ENCODE measurements at places on chromosomes 4 and X.

DNA sequence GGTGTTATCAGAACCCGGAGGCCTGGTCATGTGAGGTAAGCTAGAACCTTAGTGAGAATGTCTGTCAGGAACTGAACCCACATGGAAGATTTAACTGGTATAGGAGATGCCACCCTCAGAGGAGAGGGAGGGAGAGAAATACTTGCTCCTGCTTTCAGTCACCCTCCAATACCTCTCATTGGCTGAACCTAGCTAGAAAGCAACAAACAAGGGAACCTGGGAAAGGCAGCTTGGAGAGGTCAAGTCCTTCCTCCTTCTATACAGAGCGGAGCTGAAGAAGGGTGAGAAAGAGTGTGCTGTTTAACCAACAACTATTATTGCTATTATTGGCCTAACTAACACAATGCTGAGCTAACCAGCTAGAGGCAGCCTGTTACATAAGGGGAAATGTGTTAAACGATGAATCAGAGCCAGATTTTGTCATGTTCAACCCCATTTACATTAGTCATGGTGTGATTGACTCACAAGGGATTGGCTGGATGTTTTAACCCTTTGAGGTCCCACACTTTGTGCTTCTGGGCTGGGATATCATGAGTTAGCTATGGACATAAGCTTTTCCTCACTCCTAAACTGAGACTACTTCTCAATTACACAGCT, 96.5 kb upstream of the ESX1 start:
- DNase-seq: peak; percentile 5

DNA sequence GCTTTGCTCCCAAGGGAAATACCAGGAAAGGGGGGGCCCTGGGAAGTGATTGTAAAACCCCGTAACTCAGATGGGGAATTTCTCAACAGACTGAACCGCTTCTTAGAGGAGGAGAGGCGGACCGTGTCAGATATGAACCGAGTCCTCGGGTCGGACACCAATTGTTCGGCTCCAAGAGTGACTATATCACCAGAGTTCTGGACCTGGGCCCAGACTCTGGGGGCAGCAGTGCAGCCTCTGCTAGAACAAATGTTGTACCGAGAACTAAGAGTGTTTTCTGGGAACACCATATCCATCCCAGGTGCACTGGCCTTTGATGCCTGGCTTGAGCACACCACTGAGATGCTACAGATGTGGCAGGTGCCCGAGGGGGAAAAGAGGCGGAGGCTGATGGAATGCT, 1.0 kb downstream of the PNMA3 start:
- DNase-seq: no peak

GRCh38 chr4:20698382-20698781, 1.9 kb upstream of the PACRGL start:
- DNase-seq: no peak

DNA sequence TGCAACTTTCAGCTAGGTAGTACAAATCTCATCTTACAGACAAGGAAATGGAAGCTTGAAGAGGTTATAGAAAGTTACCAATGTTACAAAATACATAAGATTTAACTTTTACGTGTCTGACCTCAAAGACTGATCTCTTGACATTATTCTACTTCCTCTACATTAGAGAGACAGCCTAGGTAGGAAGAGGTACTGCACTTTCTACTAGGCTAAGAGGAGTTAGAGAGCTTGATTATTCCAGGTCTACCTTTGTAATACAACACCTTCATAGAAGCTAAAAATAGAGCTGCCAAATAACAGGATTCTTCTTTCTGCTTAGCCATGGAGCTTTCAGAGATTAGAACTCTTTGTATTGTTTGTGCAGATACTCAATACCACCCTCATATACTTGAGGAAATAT, 147.6 kb upstream of the NPY2R start:
- DNase-seq: no peak

- no peak for DNase-seq
Observed at GRCh38 chr4:109826719-109827118, 1.1 kb upstream of the RRH start.

DNA sequence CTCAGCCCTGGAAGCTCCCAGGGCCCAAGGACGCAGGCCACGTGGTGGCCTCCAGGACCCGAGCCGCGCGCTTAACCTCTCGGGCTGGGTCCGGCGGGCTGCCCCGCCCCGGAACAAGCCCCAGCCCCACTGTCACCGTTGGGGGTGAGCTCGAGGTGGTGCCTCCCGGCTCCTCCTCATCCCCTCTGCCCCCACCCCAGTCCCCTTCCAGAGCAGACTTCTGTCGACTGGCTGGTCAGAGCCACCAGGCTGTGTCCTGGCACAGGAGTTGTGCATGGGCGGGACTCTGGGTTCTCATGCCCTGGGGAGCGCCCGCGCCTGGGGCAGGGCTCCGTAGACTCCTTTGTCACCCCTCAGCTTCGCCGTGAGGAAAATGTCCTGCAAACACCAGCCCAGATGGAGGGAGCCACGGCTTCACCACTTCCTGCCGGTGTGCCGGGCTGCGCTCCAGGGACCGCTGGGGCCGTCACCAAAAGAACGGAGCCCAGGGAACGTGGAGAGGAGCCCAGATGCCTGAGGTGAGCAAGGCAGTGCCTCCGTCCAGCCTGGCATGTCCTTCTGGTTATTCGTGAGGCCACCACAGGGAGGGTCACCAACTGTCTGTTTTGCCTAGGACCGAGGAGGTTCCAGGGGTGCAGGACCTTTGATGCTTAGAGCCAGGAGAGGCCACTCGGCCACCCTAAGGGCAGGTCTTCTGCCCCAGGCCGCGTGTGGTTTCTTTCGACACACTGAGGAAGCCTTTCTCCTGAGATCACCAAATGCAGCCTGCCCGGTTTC, 7.1 kb upstream of the RGS12 start:
- DNase-seq: peak; percentile 54

DNA sequence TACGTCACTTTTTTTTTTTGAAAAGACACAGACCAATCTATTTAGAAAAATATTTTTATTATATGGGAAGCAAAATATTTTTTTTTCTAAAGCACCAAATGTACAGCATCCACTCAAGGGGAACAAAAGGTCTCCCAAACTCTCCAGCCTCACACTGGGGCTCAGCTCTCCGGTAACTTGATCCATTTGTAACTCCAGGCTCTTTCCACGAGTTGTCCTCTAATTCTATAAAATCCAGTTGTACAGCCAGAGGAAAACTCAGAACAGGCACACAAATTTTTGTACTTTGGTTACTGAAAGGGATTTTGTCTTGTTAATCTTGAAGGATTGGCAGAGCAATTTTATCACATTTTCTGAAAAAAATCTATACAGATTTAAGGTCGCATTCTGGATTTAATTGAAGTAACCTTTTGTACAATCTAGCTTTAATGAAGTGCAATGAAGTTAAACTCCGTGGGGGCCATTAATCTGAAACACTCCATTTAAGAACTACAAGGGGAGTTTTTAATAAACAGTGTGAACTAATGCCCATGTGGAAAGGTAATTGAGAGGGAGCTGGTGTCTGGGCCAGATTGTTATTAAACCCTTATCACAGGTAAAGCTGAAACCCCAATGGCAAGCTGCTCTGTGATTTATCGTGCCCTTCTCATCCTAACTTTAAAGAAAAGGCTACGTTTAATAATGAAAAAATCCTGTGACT, 161.2 kb upstream of the FRG1 start:
- DNase-seq: no peak

DNA sequence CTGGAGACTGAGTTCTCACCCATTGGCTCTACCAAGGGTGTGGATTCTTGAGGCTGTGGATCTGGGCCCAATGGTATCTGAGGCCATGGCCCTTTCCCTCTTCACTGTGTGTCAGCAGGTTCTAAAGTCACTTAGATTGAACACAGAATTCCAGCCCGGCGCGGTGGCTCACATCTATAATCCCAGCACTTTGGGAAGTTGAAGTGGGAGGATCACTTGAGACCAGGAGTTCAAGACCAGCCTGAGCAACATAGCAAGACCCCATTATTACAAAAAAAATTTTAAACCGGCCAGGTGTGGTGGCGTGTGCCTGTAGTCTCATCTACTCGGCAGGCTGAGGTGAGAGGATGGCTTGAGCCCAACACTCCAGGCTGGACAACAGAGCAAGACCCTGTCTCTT, 18.0 kb upstream of the XPNPEP2 start:
- no peak for DNase-seq

DNA sequence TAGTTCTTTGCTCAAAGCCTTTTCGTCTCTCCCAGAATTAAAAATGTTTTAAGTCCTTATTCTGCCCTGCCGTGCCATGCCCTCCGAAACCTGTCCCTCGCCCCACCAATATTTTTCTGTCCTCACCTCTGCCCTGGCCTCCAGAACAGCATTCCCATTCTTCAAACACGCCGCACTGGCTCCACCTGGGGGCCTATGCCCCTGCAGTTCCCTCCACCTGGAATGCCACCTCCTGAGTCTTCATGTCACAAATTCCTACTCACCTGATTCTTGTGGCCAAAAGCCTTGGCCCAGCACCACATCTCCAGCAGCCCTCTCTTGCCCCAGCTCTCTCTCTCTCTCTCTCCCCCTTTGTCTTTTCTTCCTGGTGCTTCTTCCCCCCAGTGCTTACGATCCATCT, 91.6 kb downstream of the APBB2 start:
- DNase-seq: no peak

DNA sequence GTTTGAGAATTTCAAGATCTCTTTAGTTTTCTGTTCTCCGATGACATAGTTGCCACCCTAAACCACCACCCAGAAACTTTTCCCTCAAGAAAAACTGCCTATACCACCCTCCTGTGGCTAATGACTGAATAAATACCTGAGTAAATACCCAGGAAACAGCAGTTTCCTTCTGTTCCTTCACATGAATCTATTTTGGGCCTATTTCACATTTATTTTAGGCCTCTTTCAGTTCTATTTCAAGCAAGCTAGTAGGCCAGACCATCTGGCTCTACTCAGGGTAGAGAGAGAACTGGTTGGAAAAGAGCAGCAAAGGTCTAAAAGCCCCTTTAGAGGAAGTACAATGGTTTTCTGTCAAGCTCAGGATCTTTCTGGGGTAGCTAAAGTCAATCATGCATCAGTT, 23.4 kb downstream of the ARHGEF9 start:
- no peak for DNase-seq

GRCh38 chr4:177671387-177671786, 229.2 kb upstream of the AGA start:
- no peak for DNase-seq

GRCh38 chr4:29336861-29337260, 1383.3 kb upstream of the PCDH7 start:
- DNase-seq: no peak

GRCh38 chrX:109818976-109819375, 85.9 kb upstream of the ACSL4 start:
- no peak for DNase-seq

- DNase-seq: peak; percentile 31
Observed at GRCh38 chrX:152635941-152636340, 1.8 kb upstream of the GABRQ start.

- DNase-seq: no peak
Observed at GRCh38 chr4:41207291-41207831, 7.0 kb downstream of the APBB2 start.

DNA sequence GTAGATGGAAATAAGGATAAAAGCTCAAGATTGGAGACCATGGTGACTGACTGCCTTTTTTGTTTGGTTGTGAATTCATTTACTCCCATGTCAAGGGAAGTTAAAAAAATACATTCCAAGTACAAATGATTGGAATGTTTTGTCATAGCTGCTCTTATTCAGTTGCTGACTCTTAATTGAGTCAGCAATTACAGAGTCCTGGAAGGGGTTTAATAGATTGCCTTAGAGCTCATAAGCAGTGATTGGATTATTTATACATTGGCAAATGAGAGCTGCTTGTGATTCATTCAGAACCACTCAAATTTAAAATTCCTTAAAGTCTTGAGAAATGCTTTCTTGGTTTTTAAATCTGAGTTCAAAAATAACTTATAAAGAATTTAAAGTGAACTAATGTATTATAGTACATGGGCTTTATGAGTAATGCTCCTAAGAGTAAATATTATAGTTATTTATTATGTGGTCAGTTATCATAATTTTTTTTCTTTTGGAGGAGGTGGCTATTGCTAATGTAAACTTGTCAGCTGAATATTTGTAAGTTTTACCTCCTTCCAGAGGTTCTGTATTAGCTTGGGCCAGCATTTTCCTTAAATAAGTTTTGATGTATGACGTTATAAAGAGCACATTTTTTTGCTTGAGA, 13.6 kb downstream of the JADE1 start:
- DNase-seq: peak; percentile 83

GRCh38 chrX:148629434-148629833, 129.0 kb downstream of the AFF2 start:
- DNase-seq: no peak

- no peak for DNase-seq
Observed at GRCh38 chrX:68686097-68686977, 38.9 kb downstream of the STARD8 start.

GRCh38 chrX:10288373-10288975, 131.7 kb downstream of the CLCN4 start:
- DNase-seq: no peak

GRCh38 chr4:164847967-164848649, 28.9 kb upstream of the APELA start:
- DNase-seq: no peak

GRCh38 chrX:13719192-13719856, 15.1 kb downstream of the TRAPPC2 start:
- DNase-seq: no peak

GRCh38 chr4:146949559-146949958, 3.9 kb upstream of the TTC29 start:
- no peak for DNase-seq

DNA sequence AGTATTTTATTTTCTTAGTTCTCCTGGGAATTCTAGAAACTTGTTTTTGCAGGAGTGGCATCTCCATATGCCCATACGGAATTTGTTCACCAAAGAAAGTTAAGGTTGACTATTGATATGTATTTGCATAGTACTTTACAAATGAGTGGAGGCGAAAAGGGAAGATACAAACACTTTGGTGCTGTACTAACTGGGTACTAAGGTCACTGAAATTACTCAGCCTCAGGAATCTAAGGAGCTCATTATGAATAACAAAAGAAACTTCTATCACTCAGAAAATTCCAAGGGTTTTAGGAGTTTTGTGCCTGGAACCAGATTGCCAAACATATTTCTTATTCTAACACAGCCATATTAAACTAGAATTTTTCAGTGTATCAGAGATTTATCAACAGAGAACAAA, 27.4 kb upstream of the TMPRSS11B start:
- DNase-seq: no peak

DNA sequence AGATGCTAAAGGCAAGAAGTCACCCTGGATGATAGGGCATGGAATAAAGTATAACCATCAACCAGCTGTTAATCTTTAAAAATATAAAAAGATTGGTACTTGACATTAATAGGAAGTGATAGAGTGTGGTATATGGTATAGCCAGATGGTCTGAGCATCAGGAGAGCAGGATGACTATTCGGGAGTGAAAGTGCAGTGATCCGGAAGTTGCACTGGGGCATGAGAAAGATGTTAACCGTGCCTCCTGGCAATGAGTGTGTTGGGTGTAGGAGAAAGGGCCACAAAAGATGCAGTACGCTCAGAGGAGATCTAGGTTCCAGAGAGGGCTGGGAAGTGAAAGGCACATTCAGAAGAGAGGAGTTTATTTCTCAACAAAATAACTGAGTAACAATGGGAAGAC, 65.0 kb downstream of the TSPAN7 start:
- DNase-seq: no peak

DNA sequence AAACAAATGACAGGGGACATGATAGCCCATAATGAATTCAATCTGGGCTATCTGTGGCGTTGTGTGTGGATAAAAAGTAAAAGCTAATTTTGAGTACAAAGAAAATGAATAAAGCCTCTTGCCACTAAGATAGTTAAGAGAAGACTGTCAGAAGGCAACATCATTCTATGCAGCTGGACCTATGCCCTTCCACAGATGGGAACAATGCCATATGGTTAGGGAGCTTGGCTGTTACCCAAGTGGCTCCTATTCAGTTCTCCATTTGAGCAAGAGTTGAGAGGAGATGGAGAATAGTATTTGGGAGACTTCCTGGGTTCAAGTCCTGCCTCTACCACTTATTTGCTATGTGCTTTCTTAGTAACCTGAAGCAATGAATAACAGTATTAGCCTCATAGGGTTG, 107.7 kb downstream of the ANXA3 start:
- DNase-seq: no peak

Data from AG09319 (cell line).